Stimulated activated naive CD8-positive, alpha-beta T cell treated with anti-CD3 and anti-CD28 coated beads, Interleukin-15, Interleukin-2, amounts not matched to agents 100 U/mL and 50 U/mL, for 24 hours (primary cell): ENCODE measurements at places on chromosomes 3 and 15.

- DNase-seq = no peak
Measured at GRCh38 chr3:126295407-126295939, 61.7 kb downstream of the KLF15 start.

- DNase-seq = no peak
Measured at GRCh38 chr15:51262463-51262862, 75.9 kb downstream of the CYP19A1 start.

- DNase-seq = no peak
Measured at GRCh38 chr15:69119683-69120395, 40.6 kb upstream of the GLCE start.

DNA sequence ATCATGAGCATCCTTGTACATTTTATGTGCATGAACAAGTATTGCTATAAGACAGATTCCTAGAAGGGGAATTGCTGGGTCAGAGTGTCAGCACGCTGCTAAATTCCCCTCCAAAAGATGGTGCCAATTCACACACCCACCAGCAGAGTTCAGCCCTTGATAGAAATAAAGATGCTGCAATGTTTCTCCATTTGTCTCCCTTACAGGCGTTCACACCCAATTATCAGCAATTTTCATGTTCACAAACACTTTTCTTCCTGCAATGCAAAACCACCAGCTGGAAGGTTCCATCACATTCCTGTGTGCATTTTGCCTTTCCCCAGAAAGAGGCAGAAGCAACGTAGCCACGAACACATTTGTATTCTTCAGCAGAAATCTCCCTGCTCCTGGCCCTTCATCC lies 3.3 kb upstream of the TAMM41 start:
- no peak for DNase-seq

DNA sequence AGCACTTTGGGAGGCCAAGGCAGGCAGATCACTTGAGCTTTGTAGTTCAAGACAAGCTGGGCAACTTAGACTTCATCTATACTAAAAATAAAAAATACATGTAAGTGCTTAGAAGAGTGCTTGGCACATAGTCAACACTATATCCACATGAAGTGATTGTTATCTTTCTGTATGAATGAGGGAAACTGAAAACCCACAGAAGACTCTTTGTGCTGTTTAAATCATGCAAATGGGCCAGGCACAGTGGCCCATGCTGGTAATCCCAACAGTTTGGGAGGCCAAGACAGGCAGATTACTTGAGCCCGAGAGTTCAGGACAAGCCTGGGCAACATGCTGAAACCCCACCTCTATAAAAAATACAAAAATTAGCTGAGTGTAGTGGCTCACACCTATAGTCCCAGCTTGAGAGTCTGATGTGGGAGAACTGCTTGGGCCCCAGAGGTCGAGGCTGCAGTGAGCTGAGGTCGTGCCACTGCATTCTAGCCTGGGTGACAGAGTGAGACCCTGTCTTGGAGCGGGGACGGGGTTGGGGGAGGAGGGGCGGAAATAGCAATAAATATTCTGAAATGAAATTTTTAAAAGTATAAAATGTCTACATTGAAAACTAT lies 129.7 kb downstream of the NR2E3 start:
- no peak for DNase-seq

- no peak for DNase-seq
Measured at GRCh38 chr15:39807791-39808190, 25.1 kb upstream of the FSIP1 start.

DNA sequence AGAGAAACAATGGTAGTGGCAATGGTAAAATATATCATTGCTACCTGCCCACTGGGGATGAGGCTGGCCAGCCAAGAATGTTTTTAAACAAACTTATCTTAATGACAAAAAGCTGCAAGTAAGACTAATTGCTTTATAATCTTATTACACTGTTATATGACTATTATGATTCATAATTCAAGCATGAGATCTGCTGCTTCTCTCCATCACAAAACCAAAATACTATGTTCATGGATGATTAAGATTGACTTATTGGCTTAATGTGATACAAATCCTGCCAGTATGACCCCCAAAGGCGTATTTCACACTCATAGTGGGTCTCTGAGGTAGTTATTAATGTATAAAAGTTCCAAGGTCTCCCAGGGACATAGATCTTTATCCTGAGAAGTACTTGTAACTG lies 52.6 kb downstream of the FBN1 start:
- DNase-seq = no peak

GRCh38 chr3:157065201-157065600 lies 94.7 kb downstream of the CCNL1 start:
- no peak for DNase-seq

GRCh38 chr15:29815000-29815710 lies 7.1 kb downstream of the TJP1 start:
- no peak for DNase-seq

DNA sequence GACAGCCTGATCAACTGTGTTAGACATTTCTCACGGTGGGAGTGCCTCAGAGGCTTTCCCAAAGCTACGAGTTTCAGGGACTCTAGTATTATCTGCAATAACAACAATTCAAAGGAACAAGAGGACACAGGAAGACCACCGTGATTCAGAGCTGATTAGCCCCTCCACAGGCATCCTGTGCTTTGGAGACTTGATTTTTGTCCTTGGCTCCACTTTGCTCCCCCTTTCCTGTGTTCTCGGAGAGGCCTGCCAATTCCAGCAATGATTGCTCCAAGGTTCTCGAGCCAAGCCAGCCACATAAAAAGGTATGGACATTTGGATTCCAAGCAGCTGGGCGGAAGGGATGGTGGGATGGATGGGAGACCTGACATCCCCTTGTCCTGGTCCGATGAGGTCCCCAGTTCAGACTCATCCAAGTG lies 14.3 kb downstream of the EHD4 start:
- DNase-seq = no peak

DNA sequence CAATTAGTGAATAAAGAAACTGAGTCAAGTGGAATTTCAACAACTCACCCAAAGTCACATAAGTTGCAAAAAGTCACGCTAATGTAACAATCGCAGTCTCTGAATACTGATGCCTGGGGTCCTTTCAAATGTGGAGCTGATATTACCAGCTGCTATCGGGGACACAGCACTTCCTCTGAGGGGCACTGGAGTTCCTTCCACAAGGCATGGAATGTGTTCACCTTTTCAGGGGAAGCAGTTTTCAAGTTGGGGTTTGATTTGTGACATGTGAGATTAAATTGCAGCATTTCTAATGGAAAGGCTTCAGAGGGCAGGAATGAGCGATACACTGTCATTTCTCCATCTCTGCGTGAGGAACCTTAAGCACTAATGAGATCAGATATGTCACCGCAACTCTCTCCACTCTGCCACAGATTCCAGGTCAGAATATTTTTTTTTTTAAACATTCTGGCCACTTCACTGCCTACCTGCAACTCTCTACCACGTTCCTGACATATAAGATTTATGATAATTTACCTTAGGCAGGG lies 807.2 kb upstream of the CFAP20DC start:
- DNase-seq = no peak

DNA sequence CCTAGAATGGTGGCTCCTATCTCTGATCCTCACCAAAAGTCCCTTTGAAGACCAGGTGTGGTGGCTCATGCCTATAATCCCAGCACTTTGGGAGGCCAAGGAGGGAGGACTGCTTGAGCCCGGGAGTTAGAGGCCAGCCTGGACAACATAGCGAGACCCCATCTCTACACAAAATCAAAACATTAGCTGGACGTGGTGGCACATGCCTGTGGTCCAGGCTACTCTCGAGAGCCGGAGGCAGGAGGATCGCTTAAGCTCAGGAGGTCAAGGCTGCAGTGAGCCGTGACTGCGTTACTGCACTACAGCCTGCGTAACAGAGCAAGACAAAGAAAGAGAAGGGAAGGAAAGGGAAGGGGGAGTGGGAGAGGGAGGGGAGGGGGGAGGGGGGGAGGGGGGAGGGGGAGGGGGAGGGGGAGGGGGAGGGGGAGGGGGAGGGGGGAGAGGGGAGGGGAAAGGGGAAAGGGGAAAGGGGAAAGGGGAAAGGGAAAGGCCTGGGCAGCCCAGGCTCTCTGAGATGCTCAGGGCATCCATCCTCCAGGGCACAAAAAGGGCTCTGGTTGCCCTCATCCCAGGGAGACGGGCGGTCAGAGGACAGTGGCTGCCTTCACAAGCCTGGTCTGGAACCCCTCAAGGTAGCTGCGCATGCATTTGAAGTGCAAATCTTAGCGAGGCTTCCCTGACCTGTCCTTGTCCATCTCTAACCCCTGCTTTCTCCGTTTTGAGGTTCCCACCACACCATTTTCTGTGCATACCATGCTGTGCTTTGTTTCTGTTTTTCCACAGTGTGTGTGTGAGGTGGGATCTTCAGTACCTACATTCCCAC lies 76.1 kb downstream of the LDHAL6B start:
- DNase-seq = no peak

GRCh38 chr3:159499031-159499793 lies 489.4 kb upstream of the IL12A start:
- DNase-seq = no peak

DNA sequence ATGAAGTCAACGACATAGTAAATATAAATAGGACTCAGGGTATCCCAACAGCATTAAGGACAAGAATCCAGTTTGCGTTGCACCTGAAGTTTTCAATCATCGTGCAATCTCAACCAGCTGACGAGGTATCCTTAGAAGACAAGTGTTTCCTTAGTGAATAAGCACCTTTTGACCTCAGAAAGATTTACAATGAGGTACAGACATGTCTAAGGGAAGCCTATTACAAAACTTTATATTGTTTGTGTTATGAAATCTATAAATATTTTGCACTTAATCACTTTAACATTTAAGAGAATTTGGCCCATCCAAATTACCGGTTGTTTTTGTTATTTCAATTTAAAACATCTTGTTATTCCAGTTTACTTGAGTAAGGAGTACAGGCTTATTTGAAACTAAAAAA lies 64.9 kb upstream of the PRICKLE2 start:
- no peak for DNase-seq

DNA sequence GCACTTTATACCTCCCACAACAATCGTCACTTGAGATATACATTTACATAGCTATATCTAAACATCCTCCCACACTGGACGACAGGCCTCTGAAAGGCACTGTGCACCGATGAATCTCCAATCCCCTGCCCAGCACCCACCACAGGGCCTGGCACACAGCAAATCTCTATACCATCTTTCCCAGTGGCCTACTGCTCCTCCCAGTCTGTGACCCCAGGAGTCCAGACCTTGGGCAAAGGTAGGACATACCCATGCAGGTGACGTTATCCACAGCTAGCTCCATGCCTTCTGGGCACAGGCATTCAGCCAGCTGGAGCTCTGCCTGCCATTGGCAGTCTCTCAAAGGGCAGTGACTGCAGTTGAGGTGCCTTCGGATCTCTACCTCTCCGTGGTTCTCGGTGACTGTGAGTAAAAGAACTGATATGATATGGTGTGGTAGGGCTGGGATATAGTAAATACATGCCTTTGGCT lies 5.8 kb downstream of the LTK start:
- DNase-seq = no peak

GRCh38 chr3:166580561-166580960 lies 743.3 kb upstream of the BCHE start:
- DNase-seq = no peak

DNA sequence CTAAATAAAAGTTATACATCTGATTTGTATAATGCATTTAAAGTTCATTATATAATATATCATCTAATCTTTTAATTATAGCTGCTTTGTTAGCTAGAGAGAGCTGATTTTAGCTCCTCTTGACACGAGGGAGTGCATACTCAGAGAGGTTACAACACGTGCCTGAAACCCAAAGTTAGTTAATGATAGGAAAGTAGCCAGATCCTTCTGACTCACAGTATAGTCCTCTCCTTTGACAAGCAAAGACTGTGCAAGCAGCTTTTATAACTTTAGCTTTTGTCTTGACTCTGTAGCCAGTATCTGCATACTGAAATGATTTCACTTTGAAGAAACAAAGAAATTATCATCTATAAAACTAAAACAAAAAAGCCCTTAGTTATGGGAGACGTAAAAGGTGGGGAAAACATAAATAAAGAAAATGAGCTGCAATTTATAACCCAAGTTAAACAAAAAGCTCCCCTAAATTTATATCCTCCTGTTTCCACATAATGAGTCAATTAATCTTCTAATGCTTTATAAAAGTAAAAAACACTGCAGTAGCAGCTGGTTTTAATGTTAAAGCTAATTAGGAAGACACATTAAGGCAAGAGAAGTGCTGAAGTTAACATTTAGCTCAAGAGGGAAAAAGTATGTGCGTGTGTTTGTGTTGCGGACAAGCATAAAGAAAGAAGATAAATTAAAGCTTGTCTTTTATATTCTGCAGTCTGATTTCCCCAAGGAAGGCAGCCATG lies 13.1 kb downstream of the GABRR3 start:
- no peak for DNase-seq

DNA sequence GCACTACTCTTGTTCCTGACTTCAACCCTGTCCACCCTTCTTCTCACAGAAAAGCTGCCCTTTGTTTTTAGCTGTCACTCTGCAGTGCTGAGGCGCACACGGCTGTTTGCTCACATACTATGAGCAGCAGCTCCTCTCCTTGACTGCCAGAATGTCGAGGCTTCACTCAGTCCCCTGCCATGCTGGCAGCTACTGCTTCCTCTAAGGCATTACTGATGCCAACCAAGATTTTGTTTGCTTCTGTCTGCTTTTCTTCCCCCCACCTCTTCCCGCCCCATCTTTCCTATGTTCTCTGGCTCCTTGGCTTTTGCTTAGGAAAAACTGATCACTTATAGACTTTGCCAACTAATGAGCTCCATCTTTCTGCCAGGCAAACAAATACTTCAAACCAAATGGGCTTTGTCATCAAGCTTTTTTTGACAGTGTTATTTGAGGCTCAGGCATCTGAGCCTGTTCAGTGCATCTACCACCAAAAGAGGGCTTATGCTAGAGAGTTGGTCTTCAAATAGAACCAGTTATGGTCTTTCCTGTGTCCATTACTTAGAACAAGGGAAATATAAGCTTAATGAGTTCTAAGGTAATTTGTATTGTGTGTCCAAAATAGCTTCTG lies 81.0 kb downstream of the FBXL2 start:
- DNase-seq = no peak

DNA sequence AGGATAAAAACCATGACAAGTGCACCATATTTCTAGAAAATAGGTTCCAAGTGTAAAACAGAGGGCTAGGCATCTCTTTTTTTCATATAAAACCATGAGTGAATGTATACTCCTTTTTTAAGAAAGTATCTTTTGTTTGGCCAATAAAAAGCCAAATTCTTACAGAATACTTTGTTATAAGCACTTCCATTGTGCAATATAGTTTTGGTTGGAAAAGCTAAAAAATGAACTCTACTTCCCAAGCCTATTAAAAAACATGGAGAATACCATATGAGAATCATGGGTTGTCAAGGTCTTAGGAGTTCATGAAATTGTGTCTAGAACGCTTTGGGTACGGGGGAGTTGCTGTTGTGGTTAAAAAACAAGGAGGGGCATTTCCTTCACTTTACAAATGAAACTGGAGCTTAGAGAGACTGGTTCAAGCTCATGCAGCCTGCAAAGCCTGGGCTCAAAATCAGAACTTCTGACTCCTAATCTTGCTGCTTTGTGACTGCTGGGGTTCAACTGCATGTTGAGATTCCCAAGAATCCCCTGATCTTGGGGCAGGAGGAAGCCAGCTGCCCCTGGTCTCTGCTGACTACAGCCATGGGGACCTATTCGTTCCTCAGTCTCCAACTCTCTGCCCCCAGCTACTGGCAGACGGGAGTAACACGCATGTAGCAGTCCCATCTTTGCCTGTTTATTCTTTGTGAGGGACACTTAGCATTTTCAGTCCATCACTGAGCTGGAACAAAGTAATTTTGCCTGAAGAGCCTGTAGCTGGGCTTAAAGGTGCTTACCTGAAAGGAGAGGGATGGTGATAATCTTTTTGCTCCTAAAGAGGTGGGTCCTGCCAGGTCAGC lies 229.1 kb downstream of the CHST2 start:
- DNase-seq = no peak

- DNase-seq = no peak
Measured at GRCh38 chr3:149623824-149624223, 34.0 kb downstream of the WWTR1 start.

- no peak for DNase-seq
Measured at GRCh38 chr3:45283471-45283870, 57.4 kb upstream of the TMEM158 start.
